ENCODE measurements at places on chromosomes 2 and 18.

DNA sequence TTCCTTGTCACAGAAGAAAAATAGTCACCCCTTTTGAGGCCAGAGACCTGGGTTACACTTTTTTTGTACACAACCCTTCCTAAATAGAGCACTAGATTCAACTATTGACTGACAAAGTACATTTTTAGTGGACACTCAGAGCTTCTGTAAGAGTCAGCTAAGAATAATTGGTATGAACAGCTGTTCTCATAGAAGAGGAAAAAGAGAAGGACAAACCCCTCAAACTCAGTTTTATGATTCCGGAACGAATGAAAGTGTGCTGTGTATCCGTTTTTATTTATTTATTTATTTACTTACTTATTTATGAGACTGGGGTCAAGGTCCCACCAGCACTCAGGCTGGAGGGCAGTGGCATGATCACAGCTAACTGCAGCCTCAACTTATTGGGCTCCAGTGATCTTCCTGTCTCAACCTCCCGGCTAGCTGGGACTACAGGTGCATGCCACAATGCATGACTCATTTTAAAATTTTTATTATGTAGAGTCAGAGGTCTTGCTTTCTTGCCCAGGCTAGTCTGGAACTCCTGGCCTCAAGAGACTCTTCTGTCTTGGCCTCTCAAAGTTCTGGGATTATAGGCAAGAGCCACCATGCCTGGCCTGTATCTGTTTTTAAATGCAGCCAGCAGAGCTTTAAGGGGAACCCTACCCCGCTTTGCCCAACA is 36.0 kb upstream of the FZD5 start:
- no peak for DNase-seq

- peak; percentile 73 for DNase-seq
These were observed 218.1 kb downstream of the WDR7 start for GRCh38 chr18:56869189-56869777.

- DNase-seq = no peak
These were observed 212.2 kb downstream of the CAMKMT start for GRCh38 chr2:44573996-44574395.

GRCh38 chr2:46434851-46435273 is 44.5 kb upstream of the TMEM247 start:
- no peak for DNase-seq

GRCh38 chr18:944440-944839 is 39.8 kb downstream of the ADCYAP1 start:
- DNase-seq = no peak

- no peak for DNase-seq
These were observed 39.6 kb downstream of the DOCK10 start for GRCh38 chr2:225002656-225003045.

- DNase-seq = no peak
These were observed 14.0 kb downstream of the EPB41L5 start for GRCh38 chr2:120026890-120027289.

GRCh38 chr2:239756031-239756789 is 268.9 kb downstream of the NDUFA10 start:
- DNase-seq = no peak

DNA sequence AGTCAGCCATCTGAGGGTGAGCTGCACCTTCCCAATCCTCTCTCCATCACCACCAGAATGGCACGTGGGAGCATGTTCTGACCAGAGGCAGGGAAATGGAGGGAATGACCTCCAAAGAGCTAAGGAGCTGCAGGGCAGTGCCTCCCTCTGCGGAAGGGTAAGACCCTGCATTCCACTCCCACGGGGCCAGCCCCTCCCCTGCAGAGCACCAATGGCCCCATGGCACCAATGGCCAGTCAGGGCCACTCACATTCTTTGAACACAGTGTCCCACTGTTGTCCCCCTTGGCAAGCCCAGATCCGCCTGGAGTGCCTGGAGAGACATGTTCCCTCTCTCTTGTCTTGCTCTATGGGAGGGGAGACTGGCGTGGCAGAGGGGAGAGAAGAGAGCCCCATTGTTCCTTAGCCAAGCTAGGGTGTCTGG is 164.4 kb downstream of the TNS1 start:
- DNase-seq = no peak

- peak; percentile 14 for DNase-seq
These were observed 476 bp downstream of the STRN start for GRCh38 chr2:36965751-36966369.

- no peak for DNase-seq
These were observed 92.4 kb downstream of the INPP5D start for GRCh38 chr2:233152541-233152940.

- DNase-seq = no peak
These were observed 49.6 kb downstream of the TRAPPC12 start for GRCh38 chr2:3429066-3429610.

GRCh38 chr2:67919490-67919889 is 143.3 kb downstream of the C1D start:
- DNase-seq = no peak

DNA sequence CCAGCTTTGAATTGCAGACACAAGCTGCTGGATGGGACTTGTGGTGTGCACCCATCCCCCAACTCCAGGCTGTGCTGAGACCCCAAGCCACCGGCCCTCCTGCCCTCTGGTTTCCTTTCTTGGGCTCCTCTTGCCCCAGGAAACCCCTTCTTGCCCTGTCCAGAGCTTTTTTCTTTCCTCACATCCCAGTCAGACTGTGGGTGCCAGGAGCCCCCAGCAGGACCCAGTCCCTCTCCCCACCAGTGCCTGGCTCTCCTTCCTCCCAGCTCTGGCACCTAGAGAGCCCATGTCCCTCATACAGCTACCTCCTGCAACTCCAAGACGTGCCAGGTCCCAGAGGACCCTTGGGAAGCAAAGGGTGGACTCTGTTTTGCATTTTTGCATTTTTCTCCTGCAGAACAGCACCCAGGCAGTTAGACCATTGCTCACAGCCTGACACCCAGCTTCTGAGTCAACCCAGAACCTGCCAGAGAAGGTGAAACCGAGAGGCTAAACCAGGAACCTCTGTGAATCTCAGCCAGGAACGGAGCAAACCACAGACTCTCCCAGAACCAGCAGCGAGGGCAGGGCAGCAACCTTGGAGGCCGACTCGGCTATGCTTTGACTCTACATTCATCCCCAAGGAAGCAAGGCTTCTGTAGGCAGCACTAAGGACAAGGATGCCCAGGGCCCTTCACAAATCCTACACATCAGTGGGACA is 221.1 kb downstream of the ANAPC1 start:
- DNase-seq = no peak

- no peak for DNase-seq
These were observed 294.3 kb upstream of the MEX3C start for GRCh38 chr18:51491678-51492372.

- DNase-seq = no peak
These were observed 78.0 kb downstream of the ACKR3 start for GRCh38 chr2:236647621-236648020.

DNA sequence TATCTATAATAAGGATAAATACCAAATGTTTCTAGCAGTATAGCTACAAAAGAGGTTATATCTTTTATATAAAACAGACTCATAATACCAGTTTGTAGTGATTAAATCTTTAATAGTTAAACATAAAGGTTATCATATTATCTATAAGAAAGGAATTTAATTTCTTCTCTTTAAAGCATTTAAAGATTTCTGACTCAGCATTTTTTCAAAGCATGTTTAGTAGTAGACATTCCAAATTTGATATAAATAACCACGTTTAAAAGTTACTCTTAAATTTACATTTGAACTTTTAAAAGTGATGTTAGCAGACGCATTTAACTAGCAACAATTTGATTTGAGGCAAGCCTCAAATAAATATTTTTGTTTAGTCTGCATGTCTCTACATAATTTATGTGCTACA is 1508.0 kb upstream of the NXPH2 start:
- no peak for DNase-seq
